ENCODE measurements at places on chromosomes 6 and 20. TPM values are rescaled to one million over a fixed set of nuclear protein-coding genes. Genes with fewer than 3 reads are reported as not detected.
A peak's percentile ranks its signal among the peaks of the same experiment; 100 is the strongest.

- H3K36me3 ChIP-seq = no peaks in the 10 kb centered on the region
- H3K4me1 ChIP-seq = no peaks in the 10 kb centered on the region
- no peak overlapping the region for H3K27ac ChIP-seq
- H3K27me3 ChIP-seq = no peaks in the 10 kb centered on the region
These were observed 24.7 kb downstream of the PACSIN1 start for GRCh38 chr6:34490390-34491090.

MYT1 gene
- not detected for total RNA-seq

DNA sequence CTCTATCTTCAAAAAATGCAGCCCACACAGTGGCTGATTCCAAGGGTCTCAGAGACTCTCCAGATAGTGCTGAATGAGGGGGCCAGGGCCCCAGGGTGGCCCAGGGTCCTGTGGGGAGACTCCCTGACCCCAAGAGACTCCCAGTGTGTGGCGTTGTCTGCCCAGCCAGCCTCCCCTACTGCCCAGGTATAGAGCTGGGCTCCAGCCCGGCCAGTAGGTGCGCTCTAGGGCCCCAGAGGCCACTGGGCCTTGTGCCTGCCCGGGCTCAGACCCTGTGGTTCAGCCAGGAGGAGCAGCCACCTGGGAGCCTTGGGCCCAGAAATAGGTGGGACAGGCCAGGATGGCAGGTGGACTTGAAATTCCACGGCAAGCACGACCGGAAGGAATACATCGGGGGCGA, 30.3 kb upstream of the GATA5 start:
- H3K36me3 ChIP-seq = no peaks in the 10 kb centered on the region
- DNase-seq = no peak
- no peaks in the 10 kb centered on the region for H3K27me3 ChIP-seq
- no peak overlapping the region for H3K4me3 ChIP-seq
- H3K27ac ChIP-seq = no peak overlapping the region
- H3K4me1 ChIP-seq = no peaks in the 10 kb centered on the region

DNA sequence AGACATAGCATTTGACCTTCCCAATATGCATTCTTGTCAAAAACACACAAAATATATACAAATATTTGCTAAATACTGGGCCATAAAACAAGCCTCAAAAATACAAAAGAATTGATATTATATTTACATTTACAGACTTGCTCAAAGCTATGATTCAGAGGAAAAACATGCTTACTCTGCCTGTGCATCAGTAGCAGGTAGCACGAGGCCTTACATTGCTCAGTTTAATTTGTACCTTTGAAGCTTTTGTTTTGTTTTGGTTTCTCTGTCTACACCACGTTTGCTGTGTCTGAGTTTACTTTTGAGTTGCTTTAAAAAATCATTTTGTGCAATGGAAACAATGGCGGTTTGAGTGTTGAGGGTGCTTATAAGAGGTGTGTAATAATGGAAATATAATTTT, 99.3 kb downstream of the PHF3 start:
- H3K27ac ChIP-seq = no peak overlapping the region
- no peaks in the 10 kb centered on the region for H3K27me3 ChIP-seq
- no peaks in the 10 kb centered on the region for H3K4me1 ChIP-seq

HIVEP2 gene
- 24.6 TPM for total RNA-seq

DNA sequence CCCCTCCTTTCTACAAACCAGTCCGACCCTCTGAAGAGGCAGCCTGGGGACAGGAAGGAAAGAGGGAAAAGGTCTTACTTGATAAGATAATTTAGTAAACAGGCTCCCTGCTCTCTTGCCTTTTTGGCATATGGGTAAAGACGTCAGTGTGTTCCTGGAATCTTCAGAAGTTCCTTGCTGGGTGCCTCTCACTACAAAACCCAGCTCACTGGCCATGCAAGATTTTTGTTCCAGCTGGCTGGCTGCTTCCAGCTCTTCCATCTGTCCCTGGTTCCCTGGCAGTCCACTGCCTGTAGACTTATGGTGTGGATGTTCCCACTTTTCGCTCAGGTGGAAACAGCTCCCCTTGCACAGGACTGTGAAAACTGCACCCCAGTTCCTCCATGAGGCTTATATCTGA, 57.4 kb downstream of the MOCS1 start:
- H3K4me3 ChIP-seq = no peak overlapping the region
- no peaks in the 10 kb centered on the region for H3K27me3 ChIP-seq

GRCh38 chr6:139380168-139380567, 5.7 kb upstream of the CITED2 start:
- peaks cover 10% of the 10 kb centered on the region for H3K4me1 ChIP-seq
- no peak for DNase-seq
- no peaks in the 10 kb centered on the region for H3K36me3 ChIP-seq
- no peaks in the 10 kb centered on the region for H3K27me3 ChIP-seq

CCM2L gene
- total RNA-seq = 8.6 TPM

DNA sequence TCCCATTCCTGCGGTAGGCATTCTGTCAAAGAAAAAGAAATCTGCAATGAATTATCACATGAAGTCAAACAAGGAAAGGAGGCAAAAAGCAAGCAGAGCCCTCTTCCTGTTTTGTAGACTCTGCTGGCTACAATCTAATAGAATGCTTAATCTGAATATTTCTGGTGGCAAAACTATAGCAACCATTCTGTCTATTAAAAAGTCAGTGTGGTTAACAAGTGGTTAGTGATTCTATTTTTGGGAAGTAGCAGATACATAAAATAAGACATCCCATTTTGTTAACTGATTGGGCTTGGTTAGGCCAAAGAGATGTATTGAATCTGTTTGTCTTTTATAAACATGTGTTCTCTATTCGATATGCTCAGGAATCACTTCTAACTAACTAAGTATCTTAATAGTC, 442.3 kb downstream of the CDC5L start:
- no peaks in the 10 kb centered on the region for H3K27me3 ChIP-seq
- H3K27ac ChIP-seq = no peak overlapping the region
- DNase-seq = no peak
- H3K4me1 ChIP-seq = no peaks in the 10 kb centered on the region

GSTA3 gene
- total RNA-seq = not detected

ZBTB46 gene
- 7.4 TPM for total RNA-seq

GRCh38 chr6:11227698-11228097, 4.8 kb downstream of the NEDD9 start:
- H3K27me3 ChIP-seq = no peaks in the 10 kb centered on the region
- DNase-seq = no peak
- peaks cover 56% of the 10 kb centered on the region for H3K4me1 ChIP-seq
- H3K27ac ChIP-seq = peak overlapping the region; percentile 18
- no peak overlapping the region for H3K4me3 ChIP-seq

DNA sequence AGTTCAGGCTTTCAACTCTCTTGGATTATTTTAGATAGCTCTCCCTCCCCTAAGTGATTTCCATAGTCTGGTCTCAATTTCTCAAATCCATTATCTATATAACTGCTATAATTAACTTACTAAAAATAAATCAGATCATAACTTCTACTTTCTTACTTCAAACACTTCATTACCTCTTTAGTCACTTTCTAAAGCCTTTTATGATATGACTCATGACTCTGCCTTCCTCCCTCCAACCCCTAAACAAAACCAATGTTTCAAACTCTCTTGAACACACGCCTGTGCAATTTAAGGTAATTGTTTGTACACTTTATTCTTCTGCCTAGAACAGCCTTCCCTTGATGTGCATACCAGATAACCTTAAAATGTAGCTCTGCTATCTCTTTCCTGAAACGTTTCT, 100.5 kb downstream of the LMBRD1 start:
- H3K36me3 ChIP-seq = no peaks in the 10 kb centered on the region
- no peaks in the 10 kb centered on the region for H3K27me3 ChIP-seq
- H3K4me1 ChIP-seq = no peaks in the 10 kb centered on the region
- no peak overlapping the region for H3K4me3 ChIP-seq
- no peak overlapping the region for H3K27ac ChIP-seq
- DNase-seq = no peak

TRAPPC3L gene
- not detected for total RNA-seq

DNA sequence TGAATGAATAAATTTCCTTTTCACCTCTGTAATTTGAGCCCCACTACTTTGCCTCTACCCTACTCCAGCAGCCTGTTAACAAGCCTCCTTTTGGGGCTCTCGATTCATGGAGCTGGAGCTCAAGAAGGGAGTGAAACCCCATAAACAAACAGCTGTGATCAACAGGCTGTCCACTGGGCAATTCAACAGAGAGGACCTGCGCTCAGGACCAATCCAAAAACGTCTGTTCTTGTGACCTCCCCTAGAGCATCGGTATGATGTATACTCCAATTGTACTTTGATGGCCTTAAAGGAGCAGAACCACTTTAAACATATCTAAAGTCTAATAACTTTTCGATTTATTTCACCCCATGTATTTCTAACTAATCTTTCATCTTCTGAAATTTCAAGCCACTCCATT, 37.4 kb downstream of the HIVEP2 start:
- H3K27me3 ChIP-seq = no peaks in the 10 kb centered on the region
- H3K36me3 ChIP-seq = no peaks in the 10 kb centered on the region
- H3K4me1 ChIP-seq = no peaks in the 10 kb centered on the region
- no peak for DNase-seq
- no peak overlapping the region for H3K27ac ChIP-seq
- no peak overlapping the region for H3K4me3 ChIP-seq

SHLD1 gene
- 0.98 TPM for total RNA-seq

Measured in vagina (tissue), 2 donors.